ENCODE measurements at places on chromosomes 7 and 10.

DNA sequence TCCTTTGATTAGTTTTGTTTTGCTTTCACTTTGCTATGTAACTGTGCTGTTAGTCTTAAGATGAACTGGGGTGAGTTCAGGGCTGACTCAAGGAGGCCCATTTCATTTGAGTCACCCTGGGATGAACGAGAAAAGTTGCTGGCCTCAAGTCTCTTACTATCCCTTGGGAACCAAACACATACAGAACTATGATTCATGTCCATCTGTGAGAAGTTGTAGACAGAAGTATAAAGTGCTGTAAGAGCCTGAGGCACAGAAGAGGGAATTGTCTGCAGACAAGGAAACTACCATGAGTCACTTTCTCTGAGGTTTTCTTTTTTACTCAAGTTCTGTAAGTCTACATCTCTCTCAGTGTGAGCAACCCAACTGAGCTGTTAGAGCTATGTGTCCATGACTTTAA lies 179.8 kb upstream of the CSTF2T start:
- H3K36me3 ChIP-seq, result no peaks in the 10 kb centered on the region
- H3K4me1 ChIP-seq, result peaks cover 37% of the 10 kb centered on the region
- H3K4me3 ChIP-seq, result no peak overlapping the region
- no peaks in the 10 kb centered on the region for H3K27me3 ChIP-seq
- H3K27ac ChIP-seq, result peak overlapping the region; percentile 73

DNA sequence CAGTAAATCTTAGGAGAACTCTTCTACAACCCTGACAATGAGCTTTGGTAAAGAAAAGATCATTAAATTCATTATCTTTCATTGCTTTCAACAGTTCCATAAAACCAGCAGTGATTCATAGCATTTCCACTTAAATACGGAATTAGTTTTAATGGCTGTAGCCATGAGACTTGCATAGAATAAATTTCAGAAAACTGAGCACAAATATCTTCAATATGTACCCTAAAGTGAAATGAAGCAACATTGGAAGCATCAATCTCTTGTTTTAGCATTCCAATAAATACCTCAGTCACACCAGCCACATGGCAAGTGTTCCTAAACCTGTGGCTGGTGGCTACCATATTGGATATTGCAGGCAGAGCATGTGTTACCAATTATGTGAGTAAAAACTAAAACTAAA lies 3.6 kb upstream of the RARRES2 start:
- H3K27me3 ChIP-seq, result peaks cover 63% of the 10 kb centered on the region
- H3K4me1 ChIP-seq, result peaks cover 21% of the 10 kb centered on the region
- no peak overlapping the region for H3K27ac ChIP-seq
- H3K4me3 ChIP-seq, result no peak overlapping the region
- no peaks in the 10 kb centered on the region for H3K36me3 ChIP-seq

DNA sequence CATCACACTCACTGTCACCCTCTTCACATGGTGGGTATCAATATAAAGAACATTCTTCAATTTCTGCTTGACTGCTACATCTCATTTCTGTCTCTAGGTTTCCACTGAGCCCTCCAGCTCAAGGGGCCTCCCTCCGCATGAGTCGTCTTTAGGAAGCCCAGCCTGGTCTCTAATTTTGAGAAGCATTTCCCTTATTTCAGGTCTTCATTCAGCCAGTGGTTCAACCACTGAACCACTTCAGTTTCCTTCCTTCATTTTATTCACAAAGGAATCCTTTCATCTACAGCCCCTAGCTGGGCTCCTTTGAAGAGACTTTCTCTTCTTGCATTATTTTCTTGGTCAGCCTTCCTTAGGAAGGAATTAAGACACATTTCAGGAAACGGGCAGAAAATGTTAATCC lies 257.4 kb downstream of the KCNMA1 start:
- H3K27me3 ChIP-seq, result peaks cover 72% of the 10 kb centered on the region
- no peak overlapping the region for H3K27ac ChIP-seq
- H3K4me3 ChIP-seq, result no peak overlapping the region
- no peaks in the 10 kb centered on the region for H3K36me3 ChIP-seq
- DNase-seq, result no peak

DNA sequence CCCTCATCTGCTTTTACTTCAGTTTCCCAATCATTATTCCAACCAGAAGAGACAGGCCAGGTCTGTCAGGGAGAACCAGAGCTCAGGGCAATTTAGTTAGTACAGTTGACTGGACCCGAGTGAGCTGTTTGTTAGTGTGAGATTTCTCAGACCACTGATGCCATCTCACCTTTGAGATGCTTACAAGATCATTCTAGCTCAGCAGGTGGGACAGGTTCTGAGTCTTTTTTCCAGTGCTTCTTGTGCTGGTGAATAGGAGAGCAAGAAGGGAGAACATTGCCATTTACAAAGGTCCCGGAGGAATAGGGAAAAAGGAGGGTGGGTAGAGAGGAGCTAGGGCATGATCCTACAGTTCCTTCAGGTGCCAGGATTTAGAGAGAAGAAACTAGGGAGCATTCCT lies 112.4 kb upstream of the IFRD1 start:
- H3K27me3 ChIP-seq, result no peaks in the 10 kb centered on the region
- H3K27ac ChIP-seq, result no peak overlapping the region
- H3K4me1 ChIP-seq, result peaks cover 9% of the 10 kb centered on the region
- peaks cover 56% of the 10 kb centered on the region for H3K36me3 ChIP-seq

- no peaks in the 10 kb centered on the region for H3K36me3 ChIP-seq
- DNase-seq, result no peak
- H3K27ac ChIP-seq, result no peak overlapping the region
- H3K4me1 ChIP-seq, result no peaks in the 10 kb centered on the region
- H3K4me3 ChIP-seq, result no peak overlapping the region
Measured at GRCh38 chr10:76067447-76067846, 636.0 kb downstream of the LRMDA start.

All from left ventricle myocardium inferior (tissue), 1 donor.